Stimulated activated CD8-positive, alpha-beta memory T cell treated with anti-CD3 and anti-CD28 coated beads, Interleukin-7, amount 100 ng/mL, for 1 hour (primary cell): ENCODE measurements at places on chromosomes 2 and 18.

GRCh38 chr2:239548965-239549595, 148.3 kb upstream of the HDAC4 start:
- no peak for DNase-seq

DNA sequence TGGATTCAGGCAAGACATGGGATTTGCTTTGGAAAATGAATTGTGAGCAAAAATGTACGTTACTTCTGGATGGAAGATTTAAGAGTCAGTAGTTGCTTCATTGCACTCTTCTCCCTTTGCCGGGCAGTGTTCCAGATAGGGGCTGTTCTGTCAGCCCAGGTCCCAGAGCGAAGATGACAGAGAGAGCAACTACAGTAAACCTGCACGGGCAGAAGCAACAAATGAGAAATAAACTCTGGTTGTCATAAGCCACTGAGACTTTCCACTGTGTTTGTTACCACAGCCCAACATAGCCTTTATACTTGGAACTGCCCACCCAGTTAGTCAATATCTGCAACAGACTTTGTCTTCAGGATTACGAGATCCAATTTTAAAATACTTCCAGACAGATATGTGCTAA, 83.3 kb downstream of the CACNB4 start:
- DNase-seq = no peak

DNA sequence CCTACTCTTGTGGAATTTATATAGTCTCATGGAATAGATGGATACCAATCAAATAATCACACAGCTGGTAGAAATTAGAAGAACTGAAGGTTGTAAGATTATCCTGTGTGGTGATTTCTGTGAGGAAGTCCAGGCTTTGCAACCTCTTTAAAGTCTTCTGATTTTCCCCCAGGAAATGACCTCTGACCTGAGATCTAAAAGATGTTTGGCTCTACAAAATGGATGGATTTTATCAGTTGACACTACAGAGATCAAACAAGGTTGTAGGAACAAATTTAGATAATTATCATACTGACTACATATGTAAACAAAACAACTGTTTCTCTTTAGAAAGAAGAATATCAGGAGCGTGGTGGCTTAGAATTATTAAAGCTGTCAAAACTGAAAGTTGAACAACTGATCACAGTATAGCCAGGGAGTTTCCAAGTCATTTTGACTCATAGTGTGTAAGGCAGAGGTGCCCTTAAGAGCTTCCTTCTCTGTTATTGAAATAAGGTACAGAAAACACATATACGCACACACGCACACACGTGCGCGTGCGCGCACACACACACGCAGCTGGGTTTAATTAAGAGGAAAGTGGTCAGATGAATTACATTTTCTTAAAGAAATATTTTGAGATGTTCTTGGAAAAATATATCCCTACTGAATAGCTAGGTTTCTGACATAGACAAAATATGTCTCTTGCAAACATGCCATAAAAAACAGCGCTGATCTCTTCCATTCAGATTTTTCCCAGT, 35.5 kb upstream of the PELI1 start:
- no peak for DNase-seq

DNA sequence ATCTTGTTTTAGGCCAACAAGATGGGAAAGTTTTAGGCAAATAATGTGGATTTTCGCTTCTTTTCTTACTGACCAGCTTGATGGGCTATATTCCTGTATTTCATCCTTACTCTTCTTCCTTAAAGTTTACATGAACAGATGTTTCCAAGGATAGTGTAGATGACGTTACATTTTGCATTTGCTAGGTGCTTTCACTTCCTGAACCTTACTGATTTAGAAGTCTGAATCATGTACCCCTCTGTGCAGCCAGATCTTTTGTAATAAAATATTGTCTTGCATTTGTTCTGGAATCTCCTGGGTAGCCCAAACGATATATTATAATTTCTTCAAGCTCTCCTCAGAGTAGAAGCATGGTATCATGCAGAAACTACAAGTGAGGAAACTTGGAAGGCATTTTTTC, 93.4 kb downstream of the CALCRL start:
- no peak for DNase-seq

GRCh38 chr18:41922841-41923240, 32.2 kb upstream of the PIK3C3 start:
- DNase-seq = no peak

GRCh38 chr2:55087501-55087900, 37.2 kb upstream of the RTN4 start:
- no peak for DNase-seq

GRCh38 chr2:45882707-45883602, 231.5 kb downstream of the PRKCE start:
- DNase-seq = no peak

DNA sequence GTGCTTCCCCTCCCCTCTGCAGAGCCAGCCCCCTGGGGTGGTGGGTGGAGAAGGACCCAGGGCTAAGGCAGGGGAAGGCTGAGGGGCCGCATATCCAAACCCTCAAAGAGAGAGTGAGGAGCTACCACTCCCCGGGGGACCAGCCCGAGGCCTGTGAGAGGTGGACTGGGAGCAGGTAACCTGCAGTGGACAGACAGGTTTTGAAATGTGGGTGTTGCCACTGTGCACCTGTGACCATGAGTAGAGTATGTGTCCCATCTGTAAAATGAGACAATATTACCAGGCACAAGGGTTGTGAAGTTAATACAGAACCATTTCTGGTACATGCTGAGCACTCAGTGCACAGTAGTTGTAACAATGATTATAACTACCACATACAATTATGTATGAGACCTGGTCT, 51.2 kb upstream of the POMC start:
- no peak for DNase-seq

DNA sequence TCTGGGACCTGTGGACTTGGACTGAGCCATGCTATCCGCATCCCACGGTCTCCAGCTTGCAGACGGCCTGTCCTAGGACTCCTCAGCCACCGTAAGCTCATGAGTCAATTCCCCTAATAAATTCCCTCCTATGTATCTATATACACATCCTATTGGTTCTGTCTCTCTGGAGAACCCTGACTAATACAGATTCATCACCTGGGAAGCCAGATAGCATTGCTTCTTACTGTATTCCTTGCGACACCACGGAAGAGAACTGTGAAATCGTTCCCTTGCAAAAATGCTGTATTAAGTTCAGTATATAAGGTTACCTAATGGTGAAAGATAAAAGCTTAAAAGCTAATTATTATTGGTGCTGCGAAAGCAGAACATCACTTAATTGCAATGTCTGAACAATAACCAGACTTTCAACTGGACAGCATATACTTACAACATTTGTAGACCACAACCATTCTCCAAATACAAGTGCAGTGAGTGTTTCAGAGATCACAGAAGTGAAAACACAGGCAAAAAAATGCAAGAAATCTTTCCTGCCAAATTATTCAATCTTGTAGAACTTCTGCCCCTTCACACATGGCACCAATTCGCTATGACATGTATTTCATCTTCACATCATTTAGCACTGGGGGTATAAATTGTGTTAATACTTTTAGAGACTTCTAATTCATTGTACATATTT, 352.9 kb downstream of the TXNL1 start:
- DNase-seq = no peak

DNA sequence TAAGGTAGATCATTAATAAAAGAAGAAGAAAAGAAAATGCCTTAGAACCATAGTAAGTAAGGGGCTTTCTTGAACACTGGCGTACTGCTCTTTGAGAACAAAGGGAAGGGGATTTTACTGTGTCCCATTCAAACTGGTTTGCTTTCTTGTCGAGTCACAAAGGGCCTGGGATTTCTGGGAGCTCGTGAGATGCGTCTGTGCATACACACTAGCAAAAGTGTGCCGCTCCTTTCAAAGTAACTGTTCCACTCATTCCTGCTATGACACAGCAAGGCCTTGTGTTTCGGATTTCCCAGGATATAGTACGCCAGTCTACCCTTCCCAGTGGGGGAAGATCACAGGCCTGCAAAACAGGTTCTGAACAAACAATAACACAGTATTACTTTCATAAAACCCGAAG, 93.0 kb downstream of the KCTD18 start:
- no peak for DNase-seq

DNA sequence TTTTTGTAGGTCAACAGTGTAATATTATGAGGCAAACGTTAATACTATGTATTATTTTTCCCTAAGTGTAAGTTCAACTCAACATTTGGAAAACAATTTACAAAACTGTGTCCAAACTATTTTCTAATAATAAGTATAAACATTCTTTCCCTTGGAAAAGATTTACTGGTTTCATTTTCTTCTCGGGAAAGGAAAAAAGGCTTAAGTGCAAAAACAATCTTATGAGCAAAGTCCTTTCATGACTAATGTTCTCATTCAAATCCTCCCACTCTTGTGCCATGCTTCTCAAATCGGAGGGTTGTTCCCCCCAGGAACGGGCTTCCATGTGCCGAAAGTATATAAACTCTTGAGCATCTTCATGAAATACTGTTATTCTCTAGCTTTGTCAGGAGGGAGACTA, 19.8 kb upstream of the L3MBTL4 start:
- no peak for DNase-seq

DNA sequence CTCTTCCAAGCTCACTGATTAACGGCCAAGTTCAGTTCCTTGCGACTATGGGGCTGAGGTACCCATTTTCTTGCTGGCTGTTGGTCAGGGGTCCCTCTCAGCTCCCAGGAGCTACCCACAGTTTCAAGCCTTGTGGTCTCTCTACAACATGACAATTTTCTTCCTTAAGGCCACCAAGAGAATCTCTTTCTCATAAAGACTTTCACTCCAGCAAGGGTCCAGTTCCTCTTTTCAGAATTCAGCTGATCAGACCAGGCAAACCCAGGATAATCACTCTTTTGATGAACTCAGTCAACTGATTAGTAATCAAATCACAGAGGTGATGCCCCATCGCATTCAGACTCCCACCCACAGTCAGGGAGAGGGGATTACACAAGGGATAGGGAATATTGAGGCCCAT, 129.7 kb downstream of the IRS1 start:
- no peak for DNase-seq

GRCh38 chr2:237558961-237559641, 7.3 kb upstream of the PRLH start:
- DNase-seq = no peak

DNA sequence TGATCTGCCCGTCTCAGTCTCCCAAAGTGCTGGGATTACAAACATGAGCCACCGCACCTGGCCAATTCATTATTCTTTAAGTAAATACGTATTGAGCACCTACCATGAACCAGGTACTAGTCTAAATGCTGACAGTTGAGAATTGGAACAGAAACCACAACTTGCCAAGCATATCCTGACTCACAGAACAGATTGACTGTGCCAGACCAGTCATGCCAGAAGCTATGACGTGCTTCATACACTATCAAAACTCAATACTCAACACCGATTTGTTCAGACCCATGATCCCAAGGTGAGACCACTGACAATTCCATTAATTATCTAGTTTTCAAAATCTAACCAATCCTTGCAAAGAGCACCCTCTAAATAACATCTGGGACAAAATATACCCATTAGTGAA, 148.6 kb downstream of the B3GNT2 start:
- DNase-seq = no peak

- DNase-seq = no peak
Measured at GRCh38 chr2:63035660-63036059, 15.0 kb upstream of the OTX1 start.

DNA sequence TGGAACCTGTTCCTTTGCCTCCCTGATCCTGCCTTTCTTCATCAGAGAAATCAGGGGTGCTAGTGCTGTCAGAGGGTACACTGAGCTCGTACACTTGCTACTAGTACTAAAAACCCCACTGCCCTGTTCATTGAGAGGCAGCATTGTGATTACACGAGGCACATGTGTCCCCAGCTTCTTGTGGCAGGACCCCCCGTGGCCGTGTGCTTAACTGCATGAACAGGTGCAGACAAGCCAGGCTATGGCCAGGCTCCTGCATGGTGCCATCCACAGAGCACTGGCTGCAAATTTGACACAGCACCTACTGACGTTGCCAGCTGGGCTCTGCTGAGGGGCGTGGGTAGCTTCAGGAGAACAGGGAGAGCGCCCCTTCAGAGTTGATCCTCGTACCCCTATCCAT, 248.4 kb downstream of the GLI2 start:
- DNase-seq = no peak

DNA sequence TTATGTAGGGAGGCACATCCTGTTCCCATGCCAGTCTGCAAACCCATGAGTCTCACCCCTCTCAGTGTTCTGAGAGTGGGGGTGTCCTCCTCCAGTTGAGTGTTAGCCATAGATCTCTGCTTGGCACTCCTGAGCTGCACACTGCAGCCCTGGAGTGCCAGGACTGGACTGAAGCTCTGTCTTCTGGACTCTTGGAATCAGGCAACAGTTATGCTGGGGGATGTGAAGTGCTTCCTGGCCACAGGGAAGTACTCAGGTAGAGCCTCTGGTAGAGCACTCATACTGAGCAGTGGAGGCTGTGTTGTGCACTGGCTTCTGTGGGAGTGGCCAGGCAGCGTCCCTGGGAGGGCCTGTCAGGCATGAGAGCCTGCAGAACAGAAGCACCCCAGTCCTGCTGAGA, 43.0 kb downstream of the SERPINB7 start:
- DNase-seq = no peak

- DNase-seq = no peak
Measured at GRCh38 chr2:65754219-65754618, 321.8 kb upstream of the SPRED2 start.

DNA sequence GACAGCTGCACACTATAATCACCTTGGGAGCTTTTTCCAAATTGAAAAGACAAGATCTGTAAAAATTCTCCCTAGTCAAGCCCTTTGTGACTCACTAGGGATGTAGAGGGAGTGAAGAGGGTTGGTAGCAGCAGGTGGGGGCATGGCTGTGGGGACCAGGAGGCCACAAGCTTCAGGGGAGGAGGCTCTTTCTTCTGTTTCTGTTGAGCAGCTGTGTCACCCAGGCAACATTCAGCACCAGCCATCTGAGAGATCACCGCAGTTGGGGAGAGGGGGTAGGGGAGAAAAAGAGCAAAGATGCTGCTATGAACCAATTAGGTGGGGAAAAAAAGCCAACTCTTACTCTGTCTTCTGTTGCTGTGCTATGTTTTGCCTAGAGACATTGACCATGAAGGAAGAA, 352.3 kb upstream of the MEIS1 start:
- DNase-seq = no peak

DNA sequence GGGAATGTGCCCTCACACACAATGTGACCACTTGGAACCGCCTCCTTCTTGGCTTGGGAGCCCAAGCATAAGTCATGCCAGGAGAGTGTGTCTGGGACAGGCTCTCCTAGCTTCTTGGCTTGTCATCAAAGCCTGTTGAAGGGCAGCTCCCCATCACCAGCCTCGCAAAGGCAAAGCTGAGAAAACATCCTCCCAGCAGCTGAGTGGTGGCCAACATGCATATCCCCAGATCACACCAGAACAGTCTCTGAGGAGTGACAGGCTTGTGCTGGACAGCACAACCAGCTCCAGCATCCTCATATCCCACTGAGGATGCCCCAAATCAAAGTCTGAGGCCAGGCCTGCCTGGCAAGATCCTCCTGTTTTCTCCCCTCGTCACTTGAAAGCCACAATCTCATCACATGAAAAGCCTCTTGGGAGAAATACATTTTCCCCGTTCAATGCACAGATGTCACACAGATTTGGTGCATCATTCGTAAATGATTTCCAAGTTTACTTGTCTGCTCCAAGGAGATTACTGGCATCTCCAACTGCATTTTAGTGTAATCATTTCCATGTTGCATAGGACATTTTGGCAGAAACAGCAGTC, 269.3 kb downstream of the TTC32 start:
- DNase-seq = no peak
